Activated gamma-delta T cell treated with Interleukin-2 at 50 U/mL for 16 hours (primary cell): ENCODE measurements at places on chromosomes 11 and 22.

GRCh38 chr11:19995145-19995544, 165.1 kb downstream of the DBX1 start:
- no peak for DNase-seq

GRCh38 chr11:99015634-99016454, 4.9 kb upstream of the CNTN5 start:
- no peak for DNase-seq

GRCh38 chr11:87431392-87431791, 393.7 kb downstream of the TMEM135 start:
- no peak for DNase-seq

DNA sequence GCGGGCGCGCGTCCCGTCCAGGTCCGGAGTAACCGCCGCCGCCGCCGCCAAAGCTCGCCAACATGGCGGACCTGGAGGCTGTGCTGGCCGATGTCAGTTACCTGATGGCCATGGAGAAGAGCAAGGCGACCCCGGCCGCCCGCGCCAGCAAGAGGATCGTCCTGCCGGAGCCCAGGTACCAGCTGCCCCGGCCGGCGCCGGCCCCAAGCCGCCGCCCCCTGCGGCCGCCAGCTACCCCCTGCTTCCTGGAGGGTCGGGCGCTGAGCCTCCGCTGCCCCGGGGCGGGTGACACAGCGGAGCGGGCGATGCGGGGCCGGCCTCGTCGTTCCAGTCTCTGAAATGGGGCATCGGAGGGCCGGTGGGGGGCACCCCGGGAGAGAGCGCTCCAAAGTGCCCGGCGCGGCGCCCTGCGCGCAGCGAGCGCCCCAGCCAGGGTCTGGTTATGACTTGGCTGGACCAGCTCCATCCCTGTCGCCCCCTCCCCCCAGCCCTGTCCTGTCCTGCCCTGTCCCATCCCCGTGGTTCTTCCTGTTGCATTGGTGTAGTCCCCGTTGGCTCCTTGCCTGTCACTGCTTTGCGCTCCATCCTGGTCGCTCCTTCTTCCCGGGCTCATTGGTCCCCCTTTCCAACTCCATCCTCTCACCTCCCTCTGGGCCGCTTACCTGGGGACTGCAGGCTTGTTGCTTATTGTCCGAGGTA, 653 bp downstream of the GRK3 start:
- peak; percentile 4 for DNase-seq

DNA sequence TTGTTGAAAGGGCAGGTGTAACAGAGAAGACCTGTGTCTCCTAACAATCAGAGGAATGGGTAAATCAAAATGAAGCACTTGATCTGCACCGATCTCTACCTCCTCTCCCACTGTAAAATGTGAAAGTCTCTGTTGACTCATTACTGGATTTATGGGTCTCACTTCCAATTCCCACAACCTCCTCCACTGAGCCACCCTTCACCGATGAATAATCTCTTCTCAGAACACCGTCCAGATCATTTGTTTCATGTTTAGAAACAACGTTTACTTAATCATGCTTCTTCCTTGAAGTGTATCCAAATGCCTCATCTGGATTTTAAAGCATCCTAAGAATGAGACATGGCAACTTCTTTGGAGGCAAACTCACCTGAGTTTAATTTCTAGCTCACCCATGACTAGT, 643.6 kb downstream of the ETS1 start:
- no peak for DNase-seq
